Cardiac septum (tissue), 1 donor: ENCODE measurements at places on chromosomes 12 and 14.

- DNase-seq = no peak
These were observed 57.4 kb downstream of the ATP2B1 start for GRCh38 chr12:89651192-89651591.

DNA sequence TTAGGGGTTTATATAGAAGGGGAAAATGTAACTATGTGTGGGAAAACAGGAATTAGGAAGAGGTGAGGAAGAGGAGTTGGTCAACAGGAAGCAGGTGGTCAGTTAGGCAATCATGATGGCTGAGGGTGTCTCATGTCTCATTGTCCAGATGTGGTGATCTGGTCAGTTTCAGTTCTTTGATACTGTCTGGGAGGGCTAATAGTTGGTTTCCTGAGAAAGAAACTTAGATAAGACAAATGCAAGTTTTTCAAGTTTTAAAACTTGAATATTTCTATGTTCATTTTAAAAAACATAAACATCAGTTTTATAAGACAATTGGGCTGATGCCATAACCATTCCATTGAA, 1121.8 kb upstream of the USP15 start:
- DNase-seq = no peak

DNA sequence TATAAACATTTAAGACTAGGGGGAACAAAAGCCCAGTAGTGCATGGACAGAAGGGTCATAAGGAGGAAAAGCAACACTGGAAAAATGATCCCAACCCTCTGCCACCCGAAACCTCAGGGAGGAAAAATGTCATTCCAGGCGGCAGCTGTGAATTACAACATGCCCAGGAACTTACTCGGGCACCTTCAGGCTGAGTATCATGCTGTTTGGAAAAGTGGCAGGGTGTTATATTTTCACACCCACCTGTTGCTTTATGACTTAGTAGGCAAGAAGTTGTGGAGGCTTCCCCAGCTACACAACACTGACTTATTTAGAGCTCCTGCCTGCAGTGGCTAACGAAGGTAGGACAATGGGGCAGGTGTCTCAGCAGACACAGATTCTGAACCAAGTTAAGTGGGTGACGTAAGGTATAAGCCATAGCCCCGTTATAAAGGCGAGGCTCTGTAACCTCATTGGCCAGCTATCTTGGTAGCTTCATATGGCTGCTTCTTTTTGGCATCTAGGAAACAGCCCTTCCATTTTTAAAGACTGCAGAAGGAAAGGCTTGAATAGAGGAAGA, 96.1 kb upstream of the IFNG-AS1 start:
- no peak for DNase-seq

DNA sequence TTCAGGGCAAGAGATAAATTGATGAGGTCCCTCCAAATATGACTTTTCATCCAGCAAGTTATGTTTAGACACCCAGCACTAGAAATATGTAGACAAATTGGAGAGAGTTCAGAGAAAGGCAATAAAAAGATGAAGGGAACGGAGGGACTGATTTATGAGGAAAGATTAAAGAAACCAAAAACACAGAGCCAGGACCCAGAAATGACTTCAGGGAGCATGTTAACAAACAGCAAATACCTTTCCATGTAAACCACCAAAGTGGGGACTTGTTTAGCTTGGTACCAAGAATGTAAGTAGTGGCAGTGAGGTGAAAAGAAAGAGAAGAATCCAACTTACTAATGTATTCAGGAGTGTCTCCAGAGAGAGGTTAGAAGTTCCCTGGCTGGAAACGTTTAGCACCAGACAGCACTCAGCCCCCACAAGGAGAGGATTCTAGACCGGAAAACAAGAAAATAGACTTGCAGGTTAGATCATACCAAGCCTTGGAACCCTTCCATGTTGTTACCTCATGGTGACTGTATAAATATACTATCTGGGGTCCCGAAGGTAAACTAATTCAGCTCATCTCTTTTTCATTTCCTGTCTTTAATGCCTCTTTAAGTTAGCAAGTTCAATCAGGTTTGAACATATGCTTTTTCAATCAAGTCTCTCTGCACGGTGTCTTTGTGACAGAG, 79.2 kb downstream of the TBC1D30 start:
- DNase-seq = no peak

- no peak for DNase-seq
These were observed 80.9 kb downstream of the CRADD start for GRCh38 chr12:93757792-93758694.

- no peak for DNase-seq
These were observed 157.2 kb downstream of the ANO2 start for GRCh38 chr12:5787828-5788227.

DNA sequence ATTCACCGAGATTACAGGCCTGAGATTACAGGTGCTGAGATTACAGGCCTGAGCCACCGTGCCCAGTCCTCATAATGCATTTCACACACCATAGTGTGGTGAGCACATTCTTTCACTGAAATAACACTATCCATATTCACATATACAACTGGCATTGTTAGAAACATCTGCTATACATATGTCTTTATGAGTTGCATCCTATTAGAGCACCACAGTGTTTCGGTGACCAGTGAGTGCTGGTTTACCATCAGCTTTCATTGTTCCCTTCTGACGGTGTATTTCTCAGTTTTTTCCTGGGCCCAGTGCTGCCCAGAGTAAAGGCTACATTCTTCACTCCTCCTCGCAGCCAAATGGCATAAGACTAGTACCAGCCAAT, 96.2 kb upstream of the FGD4 start:
- no peak for DNase-seq

- DNase-seq = no peak
These were observed 194.4 kb upstream of the CRY1 start for GRCh38 chr12:107287436-107288413.

- DNase-seq = no peak
These were observed 235.1 kb upstream of the DIO2 start for GRCh38 chr14:80446356-80446755.

DNA sequence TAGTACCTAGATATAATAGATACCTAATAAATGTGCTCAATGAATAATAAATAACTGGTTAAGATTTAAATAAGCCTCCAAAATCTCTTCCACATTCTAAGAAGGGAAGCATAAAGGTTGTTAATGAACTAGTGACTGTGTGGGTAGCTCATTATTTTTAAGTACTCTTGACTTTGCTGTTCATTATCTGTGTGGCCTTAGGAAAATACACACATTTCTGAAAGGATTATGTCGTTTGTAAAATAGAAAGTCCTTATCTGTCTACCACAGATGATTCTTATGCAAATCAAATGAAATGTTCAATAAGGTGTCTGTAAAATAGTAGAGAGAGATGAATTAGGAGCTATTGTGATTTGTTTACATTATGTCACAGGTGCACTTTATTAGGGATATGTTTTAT, 119.5 kb downstream of the LRRK2 start:
- no peak for DNase-seq

DNA sequence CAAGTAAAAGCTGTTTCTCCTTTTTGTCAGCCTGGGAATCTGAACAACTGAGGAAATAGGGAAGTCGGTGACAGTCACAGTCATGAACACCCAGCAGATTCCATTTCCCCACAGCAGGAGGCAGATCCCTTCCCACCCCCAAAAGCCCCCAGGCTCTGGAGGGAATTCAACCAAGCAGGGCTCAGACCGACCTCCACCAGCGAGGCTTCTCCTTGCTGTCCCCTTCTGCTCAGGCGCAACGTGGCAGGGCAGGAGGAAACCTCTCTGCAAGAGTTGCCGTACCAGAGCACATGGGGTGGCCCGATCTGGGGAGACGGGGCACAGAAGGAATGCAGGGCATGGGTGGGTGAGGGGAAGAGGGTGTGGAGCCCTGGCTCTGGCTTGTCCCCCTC, 319 bp downstream of the GALNT6 start:
- no peak for DNase-seq

DNA sequence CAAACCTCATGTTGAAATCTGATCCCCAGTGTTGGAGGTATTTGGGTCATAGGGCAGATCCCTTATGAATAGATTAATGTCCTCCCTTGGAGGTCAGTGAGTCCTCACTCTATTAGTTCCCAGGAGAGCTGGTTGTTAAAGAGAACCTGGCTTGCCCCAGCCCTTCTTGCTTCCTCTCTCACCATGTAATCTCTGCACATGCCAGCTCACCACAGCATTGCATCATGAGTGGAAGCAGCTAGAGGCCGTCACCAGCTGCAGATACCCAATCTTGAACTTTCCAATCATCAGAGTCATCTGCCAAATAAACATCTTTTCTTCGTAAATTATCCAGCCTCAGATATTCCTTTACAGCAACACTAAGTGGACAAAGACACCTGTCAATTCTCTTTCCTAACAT, 161.8 kb upstream of the IGF1 start:
- no peak for DNase-seq

DNA sequence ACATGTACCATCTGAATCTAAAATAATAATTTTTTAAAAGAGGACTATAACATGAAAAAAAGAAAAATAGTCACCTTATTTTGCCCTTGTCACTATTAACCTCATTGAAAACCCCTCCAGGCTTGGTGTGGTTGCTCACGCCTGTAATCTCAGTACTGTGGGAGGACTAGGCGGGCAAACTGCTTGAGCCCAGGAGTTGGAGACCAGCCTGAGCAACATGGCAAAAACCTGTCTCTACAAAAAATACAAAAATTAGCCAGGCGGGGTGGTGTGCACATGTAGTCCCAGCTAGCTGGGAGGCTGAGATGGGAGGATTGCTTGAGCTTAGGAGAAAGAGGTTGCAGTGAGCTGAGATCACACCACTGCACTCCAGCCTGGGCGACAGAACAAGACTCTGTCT, 126.3 kb upstream of the KRAS start:
- DNase-seq = no peak

DNA sequence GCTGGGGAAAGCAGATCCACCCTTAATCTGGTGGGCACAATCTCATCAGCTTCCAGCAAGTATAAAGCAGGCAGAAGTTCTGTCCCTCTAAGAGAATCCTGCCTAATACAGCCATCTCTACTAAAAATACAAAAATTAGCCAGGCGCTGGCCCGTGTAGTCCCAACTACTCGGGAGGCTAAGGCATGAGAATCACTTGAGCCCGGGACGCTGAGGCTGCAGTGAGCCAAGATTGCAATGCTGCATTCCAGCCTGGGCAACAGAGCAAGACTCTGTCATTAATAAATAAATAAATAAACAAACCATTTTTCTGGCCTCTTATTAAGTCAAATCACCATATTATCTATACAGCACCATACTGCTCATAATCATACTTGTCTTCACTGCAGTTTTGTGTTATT, 111.2 kb downstream of the MED13L start:
- DNase-seq = no peak

- no peak for DNase-seq
These were observed 2.3 kb downstream of the HOXC12 start for GRCh38 chr12:53956914-53957536.

GRCh38 chr14:80264702-80265101, 53.4 kb upstream of the DIO2 start:
- no peak for DNase-seq

- no peak for DNase-seq
These were observed 58.1 kb downstream of the STAB2 start for GRCh38 chr12:103645202-103645601.

DNA sequence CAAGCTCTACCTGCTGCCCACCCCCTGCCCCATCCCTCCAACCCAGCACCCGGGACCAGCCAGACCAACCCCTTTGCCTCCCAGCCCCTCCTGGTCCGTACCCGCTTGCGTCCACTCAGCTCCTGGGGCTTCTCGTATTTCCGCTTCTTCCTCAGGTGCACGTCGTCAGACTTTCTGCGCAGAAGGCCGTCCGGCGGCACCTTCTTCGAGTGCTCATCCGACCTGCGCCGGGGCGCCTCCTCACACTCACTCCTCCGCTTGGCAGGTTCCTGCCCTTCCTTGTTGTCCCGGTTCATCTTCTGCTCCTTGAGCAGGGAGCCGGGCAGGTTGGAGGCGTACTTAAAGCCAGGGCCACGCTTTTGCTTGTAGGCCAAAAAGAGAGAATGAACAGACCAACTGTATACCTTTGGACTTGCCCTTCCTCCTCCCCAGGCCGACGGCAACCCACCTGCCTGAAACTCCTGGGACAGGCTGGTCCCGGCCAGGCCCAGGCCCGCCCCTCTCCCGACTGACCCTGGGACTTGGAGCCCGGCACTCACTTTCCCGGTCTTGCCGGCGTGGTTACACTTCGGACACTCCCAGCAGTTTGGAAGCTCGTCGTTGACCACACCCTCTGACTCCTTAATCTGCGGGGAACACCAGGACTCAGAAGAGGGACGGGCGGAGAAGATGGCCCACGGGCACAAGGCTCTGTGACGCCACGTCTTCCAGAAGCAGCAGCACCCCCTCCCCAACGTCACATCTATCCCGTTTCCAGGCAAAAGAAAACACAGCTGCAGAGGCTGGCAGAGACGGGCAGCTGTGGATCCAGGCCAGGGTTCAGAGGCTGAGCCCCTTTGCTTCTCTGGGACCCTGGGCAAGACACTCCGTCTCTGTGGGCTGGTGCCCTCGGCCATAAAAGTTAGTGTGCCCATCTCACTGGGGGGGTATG, 44.3 kb downstream of the RNF34 start:
- DNase-seq = no peak

DNA sequence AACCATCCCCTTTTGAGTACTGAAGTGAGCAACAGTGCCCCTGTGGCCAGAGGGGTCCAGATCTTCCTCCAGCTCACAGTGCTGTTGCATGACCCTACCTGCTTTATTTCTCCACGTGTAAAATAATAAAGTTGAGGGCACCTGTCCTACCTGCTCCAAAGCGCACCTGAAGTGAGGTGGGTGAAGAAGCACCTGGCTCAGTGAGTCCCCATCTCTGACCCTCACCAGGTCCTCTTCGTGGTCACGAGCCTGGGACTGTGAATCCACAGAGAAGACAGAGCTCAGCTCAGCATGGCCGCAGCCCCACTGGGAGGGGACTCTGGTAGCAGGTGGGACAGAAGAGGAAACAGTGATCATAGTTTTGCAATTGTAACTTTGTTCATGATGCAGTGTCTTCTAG, 976.7 kb upstream of the TMEM132C start:
- DNase-seq = no peak

DNA sequence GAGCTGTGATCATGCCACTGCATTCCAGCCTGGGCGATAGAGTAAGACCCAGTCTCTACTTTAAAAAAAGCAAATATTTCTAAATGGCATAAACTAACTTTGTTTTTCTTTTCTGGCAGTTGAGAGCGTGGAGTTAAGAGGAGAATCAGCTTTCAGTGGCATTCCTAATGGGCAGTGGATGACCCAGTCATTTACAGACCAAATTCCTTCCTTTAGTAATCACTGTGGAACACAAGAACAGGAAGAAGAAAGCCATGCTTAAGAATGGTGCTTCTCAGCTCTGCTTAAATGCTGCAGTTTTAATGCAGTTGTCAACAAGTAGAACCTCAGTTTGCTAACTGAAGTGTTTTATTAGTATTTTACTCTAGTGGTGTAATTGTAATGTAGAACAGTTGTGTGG, 21.2 kb downstream of the TDG start:
- no peak for DNase-seq

GRCh38 chr14:61399365-61399764, 78.0 kb downstream of the PRKCH start:
- no peak for DNase-seq

GRCh38 chr12:53299101-53299453, 418 bp upstream of the MYG1 start:
- no peak for DNase-seq

DNA sequence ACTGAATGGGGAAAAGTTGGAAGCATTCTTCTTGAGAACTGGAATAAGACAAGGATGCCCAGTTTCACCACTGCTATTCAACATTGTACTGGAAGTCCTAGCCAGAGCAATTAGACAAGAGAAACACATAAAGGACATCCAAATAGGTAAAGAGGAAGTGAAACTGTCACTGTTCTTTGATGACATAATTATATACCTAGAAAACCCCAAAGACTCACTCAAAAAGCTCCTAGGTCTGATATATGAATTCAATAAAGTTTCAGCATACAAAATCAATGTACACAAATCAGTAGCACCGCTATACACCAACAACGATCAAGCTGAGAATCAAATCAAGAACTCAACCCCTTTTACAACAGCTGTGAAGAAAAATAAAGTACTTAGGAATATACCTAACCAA, 157.3 kb upstream of the DDHD1 start:
- no peak for DNase-seq
